ENCODE measurements at places on chromosomes 6 and 20.

GRCh38 chr6:16129623-16130401 is 926 bp downstream of the MYLIP start:
- DNase-seq, result peak; percentile 67

DNA sequence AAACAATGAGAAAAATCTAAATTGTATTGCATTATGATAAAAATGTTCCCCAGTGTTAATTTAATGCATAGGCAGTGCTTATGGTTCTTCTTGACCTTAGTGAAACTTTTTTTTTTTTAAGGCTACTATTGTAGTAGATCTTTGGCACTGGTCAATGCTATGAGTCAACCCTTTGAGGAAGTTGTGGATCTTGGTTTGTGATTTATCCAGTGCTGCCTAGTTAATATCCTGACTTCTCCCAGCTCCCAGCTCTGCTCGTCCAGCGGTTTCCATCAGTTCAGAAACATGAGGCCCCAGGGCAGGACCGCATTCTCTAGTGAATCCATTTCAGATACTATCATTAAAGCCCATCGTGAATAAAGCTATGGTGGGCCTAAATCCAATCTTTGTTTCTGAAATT is 364.5 kb upstream of the JARID2 start:
- DNase-seq, result no peak

- DNase-seq, result peak; percentile 68
Observed at GRCh38 chr6:33592595-33593413, 12.7 kb upstream of the BAK1 start.

DNA sequence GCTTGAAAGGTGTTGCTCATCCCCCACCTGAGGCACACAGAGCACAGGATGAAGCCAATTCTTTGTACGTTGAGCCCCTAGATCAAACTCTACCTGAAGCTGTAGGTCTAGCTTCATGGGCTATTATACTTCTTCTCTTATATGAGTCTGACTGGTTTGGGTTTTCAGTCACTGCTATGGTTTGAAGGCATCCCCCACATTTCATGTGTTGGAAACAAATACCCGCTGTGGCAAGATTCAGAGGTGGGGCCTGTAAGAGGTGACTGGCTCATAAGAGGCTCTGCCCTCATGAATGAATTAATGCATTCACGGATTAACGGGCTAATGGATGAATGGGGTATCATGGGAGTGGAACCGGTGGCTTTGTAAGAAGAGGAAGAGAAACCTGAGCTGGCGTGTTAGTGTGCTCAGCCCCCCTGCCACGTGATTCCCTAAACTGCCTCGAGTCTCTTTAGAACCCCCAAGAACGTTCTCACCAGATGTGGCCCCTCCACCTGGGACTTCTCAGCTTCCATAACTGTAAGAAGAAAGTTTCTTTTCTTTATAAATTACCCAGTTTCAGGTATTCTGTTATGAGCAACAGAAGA is 39.2 kb downstream of the PREX1 start:
- DNase-seq, result no peak

DNA sequence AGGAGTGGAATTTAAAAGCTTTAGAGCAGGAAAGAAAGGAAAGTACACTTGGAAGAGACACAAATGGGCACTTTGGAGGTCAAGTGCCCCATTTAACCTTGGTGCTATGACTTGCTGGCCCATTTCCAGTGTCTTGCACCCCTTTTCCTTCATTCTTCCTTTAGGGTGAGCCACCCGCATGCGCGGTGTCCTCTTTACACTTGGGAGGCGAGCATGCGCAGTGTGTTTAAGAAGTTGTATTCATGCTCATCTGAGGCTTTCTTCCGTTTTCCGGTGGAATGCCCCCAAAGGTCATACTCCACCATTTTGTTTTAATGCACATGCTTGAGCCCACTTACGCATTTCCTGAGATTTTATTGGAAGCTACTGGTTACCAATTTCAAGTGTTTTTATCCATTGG is 29.1 kb downstream of the TMEM170B start:
- no peak for DNase-seq

- DNase-seq, result no peak
Observed at GRCh38 chr6:125754566-125754965, 5.1 kb downstream of the HEY2 start.

DNA sequence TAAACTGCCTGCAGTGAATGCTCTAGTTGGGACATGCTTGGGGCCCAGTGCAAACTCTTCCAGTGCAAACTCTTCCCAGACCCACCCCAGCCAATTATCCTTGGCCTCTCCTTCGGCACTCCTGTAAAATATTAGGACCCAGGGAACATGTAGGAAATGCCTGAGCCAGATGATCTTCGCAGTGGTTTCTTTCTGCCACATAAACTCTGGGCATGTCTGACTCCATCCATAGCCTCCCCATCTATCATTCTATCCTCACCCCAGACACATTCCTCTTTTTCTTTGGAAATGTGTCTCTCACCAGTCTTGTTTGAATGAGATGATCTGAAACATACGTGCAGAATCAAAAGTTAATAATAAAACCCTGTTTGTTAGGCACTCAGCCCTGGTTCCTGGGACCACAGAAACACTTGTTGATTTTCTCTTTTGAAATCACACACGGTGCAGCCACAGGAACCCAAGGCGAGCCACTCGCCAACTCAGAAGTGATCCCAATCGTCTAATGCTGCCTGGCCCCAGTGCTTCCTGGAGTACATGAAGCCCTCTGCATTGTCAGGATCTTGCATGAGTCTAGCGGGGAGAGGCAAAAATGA is 108.9 kb upstream of the CST7 start:
- DNase-seq, result no peak

DNA sequence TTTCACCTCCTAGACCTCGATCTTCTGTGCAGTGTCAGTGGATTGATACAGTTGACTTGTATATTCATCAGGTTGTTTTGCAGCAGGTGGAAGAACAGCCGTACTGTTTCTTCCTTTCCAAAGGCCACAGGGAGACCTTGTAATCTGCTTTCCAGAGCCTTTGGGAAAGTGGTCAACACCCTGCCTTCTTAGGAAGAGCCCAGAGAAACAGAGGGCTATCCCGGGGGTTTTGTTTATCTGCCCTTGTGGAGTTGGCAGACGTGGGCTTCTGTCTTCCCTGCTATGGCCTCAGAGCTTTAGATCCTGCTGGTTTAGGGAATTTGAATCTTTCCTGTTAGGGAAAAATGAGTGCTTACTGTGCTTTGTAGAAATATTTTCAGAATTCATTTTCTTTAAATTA is 19.6 kb downstream of the STX16 start:
- no peak for DNase-seq

DNA sequence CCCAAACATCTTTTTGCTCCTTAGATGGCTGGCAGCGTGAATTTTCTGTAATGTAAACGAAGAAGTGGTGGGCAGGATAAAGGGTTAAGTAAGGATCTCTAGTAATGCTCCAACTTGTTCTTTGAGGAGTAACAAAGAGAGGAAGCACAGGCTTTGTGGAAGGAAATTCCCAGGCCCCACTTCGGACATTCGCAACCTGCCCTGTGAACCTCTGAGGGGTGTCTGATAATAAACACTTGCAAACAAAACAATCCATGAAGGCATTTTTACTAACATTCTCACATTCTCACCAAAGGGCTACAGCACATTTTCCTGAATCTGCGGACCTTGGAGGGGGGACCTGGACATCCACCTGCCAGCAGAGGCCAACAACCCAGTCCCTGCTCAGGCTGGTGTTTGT is 25.8 kb upstream of the ADGRF5 start:
- no peak for DNase-seq

- DNase-seq, result no peak
Observed at GRCh38 chr20:35404614-35405259, 7.0 kb downstream of the UQCC1 start.

GRCh38 chr20:52060794-52061714 is 130.5 kb downstream of the ZFP64 start:
- DNase-seq, result no peak

DNA sequence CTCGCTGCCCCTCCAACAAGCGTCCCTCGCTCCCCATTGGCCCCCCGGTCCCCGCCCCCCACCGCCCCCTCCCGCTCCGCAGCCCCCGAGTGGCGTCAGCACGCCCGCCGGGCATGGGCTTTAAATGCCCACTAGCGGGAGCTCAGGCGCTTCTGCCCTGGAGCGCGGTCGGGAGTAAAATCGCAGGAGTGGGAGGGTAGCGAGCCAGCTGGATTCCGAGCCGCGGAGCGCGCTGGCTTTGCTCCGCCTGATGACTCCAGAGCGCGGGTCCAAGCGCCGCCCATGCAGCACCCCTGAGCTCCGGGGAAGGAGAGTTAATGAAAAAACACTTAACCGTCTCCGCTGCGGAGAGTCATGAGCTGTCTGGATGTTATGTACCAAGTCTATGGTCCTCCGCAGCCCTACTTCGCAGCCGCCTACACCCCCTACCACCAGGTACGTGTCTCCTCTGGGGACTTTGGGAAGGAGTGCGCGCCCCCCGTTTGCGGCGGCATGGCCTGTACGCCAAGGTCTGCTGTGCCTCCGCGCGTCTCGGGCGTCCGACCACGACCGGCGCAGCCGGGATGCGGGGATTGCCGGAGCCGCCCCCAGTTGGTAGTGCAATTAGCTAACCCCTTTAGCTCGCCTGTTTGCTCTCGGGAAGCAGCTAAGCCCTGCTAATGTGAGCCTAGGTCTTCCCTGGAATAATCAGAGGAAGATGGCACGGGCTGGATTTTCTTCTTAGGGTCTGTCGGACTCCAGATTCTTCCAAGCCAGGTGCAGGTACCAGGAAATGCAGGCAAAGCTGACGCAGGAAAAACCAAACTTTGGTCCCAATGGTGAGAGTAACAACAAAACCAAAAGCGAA is at the start of gene VGLL2:
TSS of gene VGLL2 (plus strand) at position 149 of the 847 bp plus-strand sequence. CDS start at position 355, 206 bp downstream.
- DNase-seq, result no peak

- no peak for DNase-seq
Observed at GRCh38 chr6:35140639-35141006, 516 bp downstream of the TCP11 start.

DNA sequence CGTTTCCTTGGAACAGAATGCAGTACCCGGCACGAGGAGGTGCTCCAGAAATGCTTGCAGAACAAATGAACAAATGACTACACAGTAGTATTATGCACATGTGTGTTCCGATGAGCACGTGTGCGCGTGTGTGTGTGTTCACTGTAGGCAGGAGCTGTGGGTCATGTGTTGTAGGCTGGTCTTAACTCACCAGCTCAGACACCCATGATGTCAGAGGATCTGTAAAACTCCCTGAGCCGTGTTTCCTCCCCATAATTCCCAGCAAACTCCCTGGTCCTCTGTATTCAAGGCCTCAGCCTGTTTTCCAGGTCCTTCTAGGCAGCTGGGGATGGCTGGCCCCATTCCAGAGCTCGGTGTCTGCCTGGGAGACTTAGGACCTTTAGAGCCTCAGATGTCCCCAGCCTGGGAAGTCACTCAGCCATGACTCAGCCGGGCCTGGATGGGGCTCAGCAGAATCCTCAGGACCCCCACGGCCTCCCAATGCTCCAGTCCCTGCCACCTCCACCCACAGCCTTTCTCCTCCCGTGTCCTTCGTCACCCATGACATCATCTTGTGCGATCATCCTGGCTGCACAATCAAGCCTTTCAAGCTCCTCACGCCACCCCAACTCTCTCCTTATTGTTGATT is 475.0 kb upstream of the SULF2 start:
- DNase-seq, result peak; percentile 67
